ENCODE measurements at places on chromosomes 4 and X. TPM values are rescaled to one million over a fixed set of nuclear protein-coding genes. Genes with fewer than 3 reads are reported as not detected.
A peak's percentile ranks its signal among the peaks of the same experiment; 100 is the strongest.

- no peak for DNase-seq
Measured at GRCh38 chrX:155313766-155314165, 20.6 kb downstream of the CLIC2 start.

The RHOXF2B gene
- total RNA-seq, result not detected

The ABCG2 gene
- total RNA-seq, result 0.13 TPM

DNA sequence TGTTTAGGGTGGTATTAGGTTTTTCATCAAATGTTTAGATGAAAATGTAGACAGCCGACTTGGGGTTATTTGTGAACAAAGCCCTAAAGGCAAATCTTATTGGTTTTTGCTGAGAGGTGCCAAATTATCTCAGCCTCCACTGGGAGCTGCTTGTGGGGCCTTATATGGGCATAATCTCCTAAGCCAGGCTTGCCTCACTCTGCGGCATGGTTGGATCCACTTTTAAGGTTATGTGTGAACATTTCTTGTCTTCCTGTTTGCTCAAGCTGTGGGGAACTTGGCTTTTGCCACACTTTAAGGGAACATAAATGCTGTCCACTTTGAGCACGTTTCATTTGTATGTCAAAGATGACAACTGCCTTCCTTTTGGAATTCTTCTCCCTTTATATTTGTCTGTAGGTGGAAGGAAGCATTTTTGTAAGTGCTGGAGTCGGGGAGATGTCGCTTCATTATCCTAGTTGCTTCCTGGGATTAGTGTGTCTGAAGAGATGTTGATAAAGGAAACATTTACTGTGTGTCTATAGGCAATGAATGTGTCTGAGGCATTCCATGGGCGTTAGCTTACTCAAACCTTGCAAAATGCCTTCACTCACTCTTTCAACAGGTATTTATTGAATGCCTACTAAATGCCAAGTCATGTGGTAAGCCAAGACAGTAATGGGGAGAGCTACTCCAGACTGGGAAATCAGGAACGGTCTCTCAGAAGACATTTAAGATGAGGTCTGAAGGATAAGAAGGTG is 78.3 kb downstream of the SLC9A6 start:
- no peak for DNase-seq

DNA sequence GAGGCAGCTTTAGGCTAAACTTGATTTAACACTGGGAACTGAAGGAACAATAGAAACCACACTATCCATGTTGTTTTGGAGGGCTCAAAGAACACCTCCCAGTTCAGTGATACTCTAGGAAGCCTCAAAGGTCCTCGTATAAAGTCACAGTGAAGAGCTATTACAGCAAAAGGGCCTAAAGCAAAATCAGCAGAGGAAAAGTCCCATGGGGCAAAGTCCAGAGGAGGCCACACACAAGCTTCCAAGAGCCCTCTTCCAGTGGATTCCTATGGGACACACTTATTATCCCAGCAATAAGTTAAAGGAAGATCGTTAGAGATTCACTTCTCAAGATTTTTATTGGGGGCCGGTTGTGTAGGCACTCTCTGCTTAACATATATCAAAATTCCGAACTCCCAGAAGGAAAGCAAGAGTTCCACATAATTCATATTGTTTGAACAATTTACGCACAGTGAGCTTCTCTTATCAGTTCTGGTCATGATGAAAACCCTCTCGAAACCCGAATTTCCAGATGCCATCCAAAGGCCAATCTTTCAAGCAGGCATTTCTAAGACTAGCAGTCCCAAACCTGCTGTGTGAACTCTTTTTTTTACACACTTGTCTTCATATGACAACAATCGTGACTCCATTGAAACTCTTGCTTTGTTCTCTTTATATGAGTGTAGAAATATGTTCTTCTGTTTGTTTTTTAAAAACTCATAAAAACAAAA is 53.7 kb downstream of the ANXA5 start:
- DNase-seq, result no peak

DNA sequence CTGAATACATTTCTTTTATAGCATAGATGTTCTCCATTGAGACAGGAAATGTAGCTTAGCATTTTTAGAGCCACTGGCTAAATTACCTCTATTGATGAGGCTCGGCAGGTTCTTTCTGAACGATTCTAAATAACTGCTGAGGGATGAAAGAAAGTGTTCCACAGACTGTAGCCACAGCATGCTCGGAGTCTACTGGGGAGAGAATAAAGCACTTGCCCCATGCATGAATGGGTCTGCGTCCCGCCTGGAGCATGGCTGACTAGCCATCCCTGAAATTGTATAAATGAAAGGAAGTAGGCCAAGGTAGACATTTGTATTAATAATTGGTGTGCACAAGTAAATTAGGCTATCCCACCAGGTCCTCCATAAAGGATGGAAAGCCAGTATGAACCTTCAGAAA is 269.8 kb downstream of the COL25A1 start:
- DNase-seq, result no peak

GRCh38 chr4:44235897-44236296 is 212.7 kb downstream of the KCTD8 start:
- no peak for DNase-seq

The CXorf65 gene
- 68.3 TPM for total RNA-seq

DNA sequence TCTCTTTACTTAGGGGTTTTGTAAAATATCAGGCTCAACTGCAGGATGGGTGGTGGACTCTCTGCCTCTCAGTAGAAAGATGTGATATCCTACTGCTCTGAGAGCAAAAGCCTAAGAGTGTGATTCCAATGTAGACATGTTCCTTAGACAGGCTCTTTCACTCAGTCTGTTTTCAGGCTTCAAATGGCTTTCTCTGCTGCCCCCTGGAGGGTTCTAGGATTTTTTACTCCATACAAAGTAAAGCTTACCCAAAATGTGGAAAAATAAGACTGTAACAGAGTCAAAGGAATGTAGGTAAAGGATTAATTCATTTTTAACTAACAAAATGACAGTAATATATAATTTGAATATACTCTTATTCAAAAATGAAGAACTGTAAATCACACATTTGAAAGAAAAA is 32.1 kb downstream of the ZGRF1 start:
- DNase-seq, result peak; percentile 24

GRCh38 chr4:64617800-64618199 is 208.6 kb upstream of the TECRL start:
- DNase-seq, result no peak

- DNase-seq, result no peak
Measured at GRCh38 chr4:39563346-39563847, 36.2 kb upstream of the UGDH start.

The LRIT3 gene
- total RNA-seq, result 0.30 TPM

DNA sequence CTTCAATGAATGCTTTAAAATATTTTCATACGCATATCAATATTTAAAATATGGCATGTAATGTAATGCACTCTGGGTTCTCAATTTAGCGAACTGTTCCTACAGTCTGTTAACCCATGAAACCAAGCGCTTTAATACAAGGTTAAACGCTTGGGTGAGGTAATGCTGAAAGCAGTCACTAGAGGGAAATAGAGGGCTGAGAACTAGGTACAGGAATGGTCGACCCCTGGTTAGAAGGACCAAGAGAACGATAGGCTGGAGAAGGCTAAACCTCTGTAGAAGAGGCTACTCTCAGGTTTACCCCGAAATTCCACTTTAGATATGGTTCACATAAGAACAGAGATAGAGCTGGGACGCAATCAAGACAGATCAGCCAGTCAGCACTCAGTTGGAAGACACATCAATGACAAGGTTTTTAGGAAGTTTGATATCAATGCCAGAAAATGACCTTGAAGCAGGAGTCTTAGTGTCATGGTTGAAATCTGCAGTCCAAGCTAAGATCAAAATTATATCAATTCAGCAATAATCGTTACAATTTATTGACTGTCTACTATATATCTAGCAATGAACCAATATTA is 26.9 kb downstream of the ARSJ start:
- no peak for DNase-seq

DNA sequence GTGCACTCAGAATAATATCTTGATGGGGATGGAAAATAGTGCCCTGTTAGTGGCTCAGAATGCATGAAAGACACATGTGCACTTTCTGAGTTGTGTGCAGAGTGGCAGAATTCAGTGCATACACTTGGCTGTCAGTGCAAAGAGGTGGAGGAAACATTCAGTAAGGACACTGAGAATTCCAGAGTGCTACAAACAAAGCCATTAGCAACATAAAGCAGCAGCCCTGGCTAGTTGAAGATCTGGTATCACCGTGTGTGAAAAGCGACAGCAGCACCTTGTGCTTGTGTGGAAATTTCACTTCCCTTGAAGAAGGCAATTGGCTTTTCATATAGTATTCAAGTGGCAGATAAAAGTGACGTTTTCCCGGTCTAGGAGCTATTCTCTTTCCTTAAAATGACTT is 810.4 kb downstream of the TRIML1 start:
- no peak for DNase-seq

DNA sequence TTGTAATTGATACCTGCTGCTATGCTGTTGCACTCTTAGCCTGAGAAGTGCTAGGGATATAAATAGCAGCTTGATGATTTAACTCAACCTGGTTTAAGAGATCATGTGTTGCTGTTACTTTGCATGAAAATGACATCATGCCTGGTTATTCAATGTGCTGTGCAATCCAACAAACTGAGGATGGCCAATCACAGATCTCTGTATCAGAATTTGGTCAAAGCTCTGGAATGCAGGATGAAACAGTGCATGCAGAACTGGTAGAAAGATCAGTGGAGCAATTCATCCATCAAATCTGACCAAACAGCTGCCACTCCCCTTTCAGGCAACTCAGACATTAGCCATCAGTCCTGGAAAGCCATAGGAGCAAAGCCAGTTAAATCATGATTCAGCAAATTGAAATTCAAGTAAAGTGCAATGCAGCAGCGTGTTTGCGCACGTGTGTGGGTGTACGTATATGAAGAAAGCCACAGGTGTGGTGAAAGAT is 160.3 kb upstream of the RASGEF1B start:
- DNase-seq, result no peak

DNA sequence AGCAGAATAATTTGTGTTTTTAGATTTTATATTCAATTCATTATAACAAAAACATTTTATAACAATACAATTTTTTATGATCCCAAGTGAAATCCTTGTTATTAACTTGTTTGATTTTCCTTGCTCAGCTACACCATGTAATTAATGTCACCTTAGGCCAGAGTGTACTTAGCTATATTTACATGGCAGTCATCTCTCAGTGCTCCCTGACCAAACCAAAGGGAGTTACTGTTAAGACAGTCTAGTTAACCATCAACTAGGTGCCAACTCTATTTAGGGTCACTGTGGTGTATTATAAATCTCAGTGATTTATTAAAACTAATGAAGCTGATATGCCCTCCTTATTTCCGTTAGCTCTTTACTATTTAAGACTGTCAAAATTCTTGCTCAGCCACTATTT is 44.4 kb downstream of the CCDC158 start:
- no peak for DNase-seq
